ENCODE measurements at places on chromosomes 1 and 21.

- DNase-seq, result no peak
These were observed 163.2 kb upstream of the NBPF11 start for GRCh38 chr1:148315071-148315811.

GRCh38 chr1:231774719-231775335 lies 148.2 kb downstream of the DISC1 start:
- no peak for DNase-seq

- no peak for DNase-seq
These were observed 19.9 kb upstream of the KCNJ6 start for GRCh38 chr21:37936010-37936785.

- DNase-seq, result no peak
These were observed 86.4 kb downstream of the RUNX1 start for GRCh38 chr21:34962586-34963222.

- no peak for DNase-seq
These were observed 181.5 kb downstream of the PLPP3 start for GRCh38 chr1:56397811-56398231.

DNA sequence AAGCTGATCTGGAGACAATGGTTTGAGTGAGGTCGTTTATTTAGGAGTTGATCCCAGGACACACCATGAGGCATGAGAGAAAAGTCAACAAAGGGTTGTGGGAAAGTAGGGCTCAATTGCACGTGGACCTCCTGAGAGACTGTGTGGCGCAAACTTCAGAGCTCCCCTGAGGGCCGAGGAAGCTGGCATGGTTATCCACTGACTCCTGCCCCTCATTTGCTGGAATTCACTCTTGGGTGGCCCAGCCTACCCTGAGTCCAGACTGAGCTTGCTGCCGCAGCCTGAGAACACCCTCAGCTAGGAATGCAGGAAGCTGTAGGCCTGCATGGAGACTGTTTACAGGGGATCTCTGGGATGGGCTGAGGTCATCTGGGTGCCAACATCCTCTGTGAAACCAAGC lies 301.0 kb downstream of the RWDD3 start:
- DNase-seq, result no peak

Data from activated T-helper 1 cell treated with anti-CD3 and anti-CD28 coated beads, Interleukin-2, amount 50 U/mL, for 16 hours (primary cell).